NCI-H526 (cell line): ENCODE measurements at places on chromosomes 5 and 9.

DNA sequence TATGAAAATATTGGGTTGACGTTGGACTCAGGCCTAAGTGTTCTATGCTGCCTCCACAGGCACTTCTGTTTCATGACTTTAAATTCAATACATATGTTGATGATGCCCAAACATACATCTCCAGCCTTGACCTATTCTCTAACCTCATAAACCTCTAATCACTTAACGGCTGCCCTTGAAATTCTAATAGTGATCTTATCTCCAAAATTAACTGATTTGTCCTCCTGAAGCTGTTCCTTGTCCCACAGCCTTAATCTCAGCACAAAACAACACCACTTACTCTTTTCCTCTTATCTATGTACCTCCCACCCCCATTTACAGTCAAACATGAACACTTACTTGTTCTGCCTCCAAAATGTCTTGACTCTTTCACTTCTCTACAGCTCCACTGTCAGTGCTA, 43.3 kb downstream of the FGF10 start:
- DNase-seq = no peak

DNA sequence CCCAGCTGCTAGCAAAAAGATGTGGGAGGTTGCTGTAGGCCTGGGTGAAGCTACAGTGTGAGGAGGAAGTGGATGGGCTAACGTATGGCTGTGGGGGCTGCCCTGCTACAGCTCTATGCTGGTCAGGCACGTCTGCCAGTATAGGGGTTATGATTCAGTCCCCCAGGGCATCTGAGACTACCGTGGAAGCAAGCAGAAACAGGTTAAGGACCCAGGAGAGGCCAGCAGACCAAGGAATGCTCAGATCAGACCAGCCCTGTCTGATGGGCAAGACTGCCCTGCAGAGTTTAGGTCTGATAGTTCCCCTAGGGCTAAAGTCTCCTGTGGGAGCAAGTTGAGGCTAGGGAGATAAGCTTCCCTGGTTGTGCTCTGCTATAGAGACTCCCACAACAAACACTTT, 416.1 kb upstream of the CTNND2 start:
- no peak for DNase-seq

- DNase-seq = no peak
Measured at GRCh38 chr9:136720251-136720897, 8.0 kb downstream of the DIPK1B start.

GRCh38 chr5:160660132-160660531, 191.9 kb downstream of the ATP10B start:
- DNase-seq = no peak

- no peak for DNase-seq
Measured at GRCh38 chr9:70816891-70817290, 304.5 kb downstream of the TRPM3 start.
